ENCODE measurements at places on chromosomes 7 and 10.

GRCh38 chr10:49360271-49361177 lies 35.4 kb downstream of the DRGX start:
- H3K4me3 ChIP-seq = no peak overlapping the region
- H3K27me3 ChIP-seq = no peaks in the 10 kb centered on the region
- peak overlapping the region; percentile 44 for H3K27ac ChIP-seq
- peak; percentile 67 for DNase-seq

GRCh38 chr7:80153446-80153845 lies 18.8 kb downstream of the GNAI1 start:
- H3K27me3 ChIP-seq = no peaks in the 10 kb centered on the region
- no peak for DNase-seq
- H3K36me3 ChIP-seq = no peaks in the 10 kb centered on the region
- H3K4me1 ChIP-seq = no peaks in the 10 kb centered on the region
- no peak overlapping the region for H3K27ac ChIP-seq

- H3K27ac ChIP-seq = no peak overlapping the region
- H3K36me3 ChIP-seq = no peaks in the 10 kb centered on the region
- H3K4me3 ChIP-seq = peak overlapping the region; percentile 61
- no peaks in the 10 kb centered on the region for H3K4me1 ChIP-seq
- H3K27me3 ChIP-seq = peaks cover 79% of the 10 kb centered on the region
Measured at GRCh38 chr7:41700044-41700471, 2.8 kb downstream of the INHBA start.

GRCh38 chr7:27263781-27264180 lies 21.2 kb downstream of the EVX1 start:
- H3K36me3 ChIP-seq = no peaks in the 10 kb centered on the region
- peaks cover 13% of the 10 kb centered on the region for H3K27me3 ChIP-seq
- no peak for DNase-seq
- H3K4me3 ChIP-seq = no peak overlapping the region
- H3K4me1 ChIP-seq = no peaks in the 10 kb centered on the region
- H3K27ac ChIP-seq = no peak overlapping the region

DNA sequence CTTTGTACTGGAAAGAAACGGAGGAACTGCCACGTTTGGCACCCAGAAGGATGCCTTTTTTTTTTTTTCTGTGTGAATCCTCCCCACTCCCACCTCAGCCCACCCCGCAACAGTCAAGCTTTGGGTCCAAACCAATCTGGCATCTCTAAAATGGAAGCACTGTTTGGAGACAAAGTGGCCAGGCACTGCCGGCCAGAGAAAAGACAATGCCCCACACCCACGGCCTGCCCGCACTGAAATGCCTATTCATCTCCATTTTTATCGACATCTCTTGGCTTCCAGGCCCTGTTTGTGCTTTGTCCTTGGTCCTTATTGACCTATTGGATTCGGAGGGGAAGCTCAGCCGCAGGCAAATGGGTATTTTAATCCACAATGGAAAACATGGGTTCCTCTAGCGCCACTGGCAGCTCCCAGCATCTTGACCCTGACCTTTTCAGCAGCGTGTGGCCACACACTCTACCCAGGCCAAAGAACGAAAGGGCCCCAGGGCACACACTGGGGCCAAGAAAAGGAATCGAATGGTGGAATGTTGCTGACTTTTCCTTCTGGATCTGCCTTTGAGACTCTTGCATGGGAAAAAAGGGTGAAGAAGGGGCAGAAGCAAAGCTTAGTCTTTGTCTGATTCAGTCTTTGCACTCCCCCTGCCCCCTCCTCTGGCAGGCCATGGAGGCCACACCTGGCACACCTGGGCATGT lies 162.6 kb upstream of the CDCA7L start:
- no peaks in the 10 kb centered on the region for H3K36me3 ChIP-seq
- no peak for DNase-seq
- H3K4me3 ChIP-seq = no peak overlapping the region
- H3K27ac ChIP-seq = no peak overlapping the region
- H3K4me1 ChIP-seq = no peaks in the 10 kb centered on the region

GRCh38 chr7:70477036-70478010 lies 654.6 kb upstream of the GALNT17 start:
- no peak overlapping the region for H3K27ac ChIP-seq
- no peak overlapping the region for H3K4me3 ChIP-seq
- H3K36me3 ChIP-seq = no peaks in the 10 kb centered on the region
- no peaks in the 10 kb centered on the region for H3K4me1 ChIP-seq
- no peaks in the 10 kb centered on the region for H3K27me3 ChIP-seq

GRCh38 chr10:89075631-89076030 lies 85.0 kb downstream of the FAS start:
- H3K27me3 ChIP-seq = no peaks in the 10 kb centered on the region
- H3K4me1 ChIP-seq = no peaks in the 10 kb centered on the region
- no peak overlapping the region for H3K27ac ChIP-seq

- H3K4me1 ChIP-seq = no peaks in the 10 kb centered on the region
- H3K36me3 ChIP-seq = no peaks in the 10 kb centered on the region
- no peaks in the 10 kb centered on the region for H3K27me3 ChIP-seq
- H3K27ac ChIP-seq = no peak overlapping the region
- no peak overlapping the region for H3K4me3 ChIP-seq
- DNase-seq = no peak
Measured at GRCh38 chr10:27658788-27659187, 86.8 kb downstream of the MKX start.

GRCh38 chr10:31803606-31804351 lies 124.9 kb downstream of the ARHGAP12 start:
- no peaks in the 10 kb centered on the region for H3K4me1 ChIP-seq
- H3K27ac ChIP-seq = peak overlapping the region; percentile 10
- H3K36me3 ChIP-seq = peaks cover 62% of the 10 kb centered on the region
- H3K27me3 ChIP-seq = no peaks in the 10 kb centered on the region

DNA sequence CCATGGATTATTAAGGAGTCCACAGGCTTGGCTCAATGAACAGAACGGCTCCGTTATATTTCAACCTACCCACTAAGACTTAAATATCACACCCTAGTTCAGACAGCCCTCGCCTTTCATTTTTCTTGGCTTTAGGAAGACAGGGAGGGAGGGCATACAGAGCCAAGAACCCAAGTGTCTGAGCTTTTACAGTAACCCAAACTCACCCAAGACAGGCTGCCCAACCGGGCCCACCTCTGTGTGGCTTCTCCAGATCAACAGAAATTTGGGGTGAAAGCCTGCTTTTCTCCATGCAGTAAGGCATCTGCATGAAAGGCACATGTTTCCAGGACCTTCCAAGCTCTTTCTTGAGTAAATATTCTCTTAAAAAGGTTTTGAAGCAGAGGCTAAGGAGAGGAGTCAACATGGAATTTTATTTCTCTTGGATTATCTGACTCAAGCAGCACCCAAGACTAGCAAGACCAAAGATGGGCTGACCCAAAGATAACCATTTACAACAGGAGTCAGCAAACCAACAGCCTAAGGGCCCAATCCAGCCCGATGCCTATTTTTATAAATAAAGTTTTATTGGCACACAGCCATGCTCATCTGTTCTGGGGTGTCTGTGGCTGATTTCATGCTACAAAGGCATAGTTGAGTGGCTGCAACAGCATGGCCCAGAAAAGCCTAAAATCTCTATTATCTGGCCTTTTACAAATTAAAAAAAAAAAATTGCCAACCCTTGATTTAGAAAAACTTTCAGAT lies 90.1 kb downstream of the KCNMA1 start:
- H3K4me1 ChIP-seq = no peaks in the 10 kb centered on the region
- no peaks in the 10 kb centered on the region for H3K36me3 ChIP-seq
- no peaks in the 10 kb centered on the region for H3K27me3 ChIP-seq
- no peak for DNase-seq
- no peak overlapping the region for H3K27ac ChIP-seq
- H3K4me3 ChIP-seq = no peak overlapping the region

- no peak overlapping the region for H3K27ac ChIP-seq
- H3K27me3 ChIP-seq = no peaks in the 10 kb centered on the region
- DNase-seq = no peak
- H3K4me3 ChIP-seq = no peak overlapping the region
- H3K4me1 ChIP-seq = no peaks in the 10 kb centered on the region
Measured at GRCh38 chr7:53013925-53014324, 21.5 kb upstream of the POM121L12 start.

GRCh38 chr7:23593706-23594105 lies 3.5 kb upstream of the CCDC126 start:
- H3K4me3 ChIP-seq = no peak overlapping the region
- H3K4me1 ChIP-seq = no peaks in the 10 kb centered on the region
- DNase-seq = no peak
- H3K27ac ChIP-seq = no peak overlapping the region

GRCh38 chr7:17402628-17403278 lies 104.3 kb downstream of the AHR start:
- no peak overlapping the region for H3K27ac ChIP-seq
- DNase-seq = no peak
- H3K4me1 ChIP-seq = no peaks in the 10 kb centered on the region
- no peak overlapping the region for H3K4me3 ChIP-seq

DNA sequence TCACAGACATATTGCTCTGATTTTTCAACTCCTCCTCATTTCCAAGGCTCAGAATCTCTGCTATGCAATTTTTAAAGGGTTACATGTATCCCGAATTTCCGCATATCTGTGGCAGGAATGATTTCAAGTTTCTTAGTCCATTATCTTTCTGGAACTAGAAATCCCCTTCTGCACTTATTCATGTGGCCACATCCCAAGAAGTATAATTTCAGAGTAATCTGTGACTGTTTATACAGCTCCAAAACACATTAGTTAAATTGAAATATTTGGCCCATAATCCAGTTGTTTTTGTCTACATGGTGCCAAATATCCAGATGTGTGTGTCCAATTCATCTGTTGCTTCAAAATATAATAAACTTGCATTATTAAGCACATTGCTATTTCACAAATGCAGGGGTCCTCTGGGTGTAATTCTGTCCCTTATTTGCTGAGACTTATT lies 271.2 kb downstream of the ARHGAP12 start:
- H3K27me3 ChIP-seq = no peaks in the 10 kb centered on the region

- no peaks in the 10 kb centered on the region for H3K36me3 ChIP-seq
- H3K4me3 ChIP-seq = no peak overlapping the region
- H3K27me3 ChIP-seq = no peaks in the 10 kb centered on the region
- no peaks in the 10 kb centered on the region for H3K4me1 ChIP-seq
Measured at GRCh38 chr7:77329466-77330168, 86.5 kb downstream of the GSAP start.

DNA sequence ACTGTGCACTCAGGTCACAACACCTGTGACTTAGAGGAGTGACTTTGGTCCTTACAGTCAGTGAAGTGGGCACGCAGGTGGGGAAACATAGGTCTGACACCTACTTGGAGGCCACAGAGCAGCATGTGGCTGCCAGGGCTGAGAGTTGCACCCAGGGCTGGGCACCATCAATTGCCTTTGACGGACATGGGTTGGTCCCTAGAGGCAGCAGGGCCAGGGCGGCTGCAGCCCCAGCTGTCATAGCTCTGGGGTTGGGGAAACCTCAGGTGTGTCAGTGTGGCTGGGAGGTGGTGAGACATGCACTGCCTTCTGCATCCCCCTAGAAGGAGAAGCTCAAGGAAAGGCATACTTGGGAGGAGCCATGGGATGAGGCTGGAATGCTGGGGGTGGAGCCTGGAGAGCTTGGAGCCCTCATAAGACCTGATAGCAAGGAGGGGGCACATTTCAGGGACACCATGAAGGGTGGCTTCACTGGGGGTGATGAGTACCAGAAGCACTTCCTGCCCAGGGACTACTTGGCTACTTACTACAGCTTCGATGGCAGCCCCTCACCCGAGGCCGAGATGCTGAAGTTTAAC lies at the start of gene INMT:
Gene INMT (plus strand): TSS at position 440 of the 578 bp plus-strand sequence. CDS start 16 bp downstream, at position 456.
- H3K27me3 ChIP-seq = no peaks in the 10 kb centered on the region
- H3K27ac ChIP-seq = no peak within 1 kb of the TSS
- peak; percentile 42 for DNase-seq
- peak within 1 kb of the TSS; percentile 35 for H3K4me3 ChIP-seq
- no peaks in the 10 kb centered on the region for H3K36me3 ChIP-seq

- no peak overlapping the region for H3K4me3 ChIP-seq
- no peaks in the 10 kb centered on the region for H3K36me3 ChIP-seq
Measured at GRCh38 chr7:114598946-114599345, 184.3 kb downstream of the FOXP2 start.

DNA sequence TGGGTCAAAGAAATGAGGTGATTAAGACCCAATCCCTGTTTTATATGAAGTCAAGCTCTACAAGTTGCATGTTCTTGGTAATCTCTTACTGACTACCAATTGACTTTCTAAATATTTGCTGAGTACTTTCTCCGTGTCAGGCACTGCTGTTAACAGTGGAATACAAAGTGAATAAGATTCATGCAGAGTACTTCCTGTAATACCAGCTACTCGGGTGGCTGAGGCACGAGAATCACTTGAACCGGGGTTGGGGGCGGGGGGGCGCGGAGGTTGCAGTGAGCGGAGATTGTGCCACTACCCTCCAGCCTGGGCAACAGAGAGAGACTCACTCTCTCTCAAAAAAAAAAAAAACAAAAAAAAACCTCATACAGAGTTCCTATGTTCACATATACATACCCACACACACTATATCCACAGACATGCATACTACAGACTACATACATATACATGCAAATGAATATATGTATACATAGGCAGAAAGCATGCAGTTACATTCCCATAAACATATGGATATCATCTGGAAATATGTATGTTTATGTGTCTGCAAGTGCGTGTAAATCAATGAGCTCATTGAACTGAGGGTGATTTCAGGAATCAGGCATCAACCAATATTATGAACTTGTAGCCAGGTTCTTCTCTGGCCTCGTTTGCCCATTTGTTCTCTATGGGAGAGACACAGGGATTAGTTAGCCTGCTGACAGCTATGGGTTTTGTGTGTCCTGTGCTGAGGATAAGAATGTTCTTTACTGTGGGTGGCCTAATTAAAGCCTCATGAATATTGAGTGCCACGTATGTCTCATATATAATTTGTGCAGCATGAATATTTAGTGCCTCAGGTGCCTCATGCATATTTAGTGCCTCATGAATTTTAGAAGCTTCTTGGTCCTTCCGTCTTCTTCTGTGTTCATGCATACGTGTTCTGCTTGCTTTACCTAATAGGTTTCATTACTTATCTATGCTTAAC lies 73.9 kb downstream of the BICC1 start:
- no peak for DNase-seq
- no peaks in the 10 kb centered on the region for H3K36me3 ChIP-seq
- H3K27me3 ChIP-seq = no peaks in the 10 kb centered on the region

DNA sequence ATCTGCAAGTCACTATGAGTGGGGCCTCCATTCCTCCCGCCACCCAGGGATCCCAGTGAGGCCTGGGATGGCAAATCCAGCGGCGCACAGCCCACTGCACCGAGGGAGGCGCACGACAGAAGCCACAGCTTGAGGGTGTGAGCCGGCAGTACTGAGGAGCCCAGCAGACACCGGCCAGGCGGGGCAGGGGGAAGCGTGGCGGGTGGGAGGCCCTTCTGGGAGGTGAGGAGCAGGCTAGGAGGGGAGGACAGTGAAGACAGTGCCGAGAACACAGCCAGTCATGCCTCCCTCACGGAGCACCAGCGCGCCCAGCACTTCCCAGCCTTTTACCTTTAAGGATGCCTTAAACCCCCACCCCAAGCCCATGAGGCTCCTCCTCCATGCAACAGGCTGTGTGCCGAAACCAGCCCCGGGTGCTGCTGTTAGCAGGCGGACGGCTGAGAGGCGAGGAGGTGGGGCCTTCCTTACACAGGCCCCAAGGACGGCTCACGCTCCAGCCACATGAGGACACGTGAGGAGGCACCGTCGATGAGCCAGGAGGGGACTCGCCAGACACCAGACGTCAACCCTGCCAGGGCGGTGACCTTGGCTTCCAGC lies 258.5 kb downstream of the PTPRN2 start:
- no peaks in the 10 kb centered on the region for H3K36me3 ChIP-seq
- no peak overlapping the region for H3K4me3 ChIP-seq
- peak; percentile 38 for DNase-seq
- no peaks in the 10 kb centered on the region for H3K27me3 ChIP-seq
- no peaks in the 10 kb centered on the region for H3K4me1 ChIP-seq
- H3K27ac ChIP-seq = no peak overlapping the region
